ENCODE measurements at places on chromosomes 5 and 9. TPM values are rescaled to one million over a fixed set of nuclear protein-coding genes. Genes with fewer than 3 reads are reported as not detected.

- no peak for DNase-seq
Measured at GRCh38 chr5:138708791-138709190, 44.4 kb upstream of the CTNNA1 start.

Gene COL5A1
- polyA plus RNA-seq, result 116 TPM

DNA sequence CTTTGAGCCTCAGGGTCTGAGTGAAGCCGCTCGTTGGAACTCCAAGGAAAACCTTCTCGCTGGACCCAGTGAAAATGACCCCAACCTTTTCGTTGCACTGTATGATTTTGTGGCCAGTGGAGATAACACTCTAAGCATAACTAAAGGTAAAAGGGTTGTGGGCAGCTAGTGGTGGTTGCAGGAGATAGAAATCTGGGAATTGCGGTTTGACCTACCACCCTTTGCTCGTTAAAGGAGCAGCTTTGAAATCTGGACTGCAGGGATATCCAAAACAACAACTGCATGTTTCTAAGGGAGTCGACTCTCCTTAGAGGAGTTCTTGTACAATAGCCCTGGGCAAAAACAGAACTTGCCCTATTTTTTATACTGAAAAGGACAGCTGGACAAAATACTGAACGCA is 19.0 kb downstream of the ABL1 start:
- DNase-seq, result no peak

- DNase-seq, result no peak
Measured at GRCh38 chr5:180470361-180470760, 23.8 kb upstream of the CNOT6 start.

GRCh38 chr9:35842020-35842745 is 13.2 kb downstream of the TMEM8B start:
- no peak for DNase-seq

Gene ANKRD31
- polyA plus RNA-seq, result 0.43 TPM

Gene PCA3
- 1.3 TPM for polyA plus RNA-seq

DNA sequence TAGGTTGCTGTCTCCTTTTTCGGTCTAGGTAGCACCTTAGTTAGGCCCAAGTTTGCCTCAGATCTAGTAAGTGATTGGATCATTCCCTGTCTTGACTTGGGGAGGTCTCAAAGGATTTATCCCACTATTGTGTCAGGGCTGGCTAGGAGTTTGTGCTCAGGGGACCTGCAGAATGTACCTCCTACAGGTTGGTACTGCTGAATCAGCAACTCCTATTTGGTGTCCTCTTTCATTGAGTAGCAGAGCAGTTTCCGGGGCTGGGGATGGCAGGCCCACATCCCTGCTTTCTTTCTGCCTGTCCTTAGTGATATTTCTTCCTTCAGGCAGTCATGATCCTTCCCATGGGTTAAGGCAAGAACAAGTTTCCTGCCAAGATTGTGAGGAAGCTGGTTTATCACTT is 192.9 kb upstream of the CCNH start:
- DNase-seq, result no peak

GRCh38 chr9:33517373-33517772 is 6.7 kb upstream of the ANKRD18B start:
- no peak for DNase-seq

GRCh38 chr5:141001844-141002604 is 35.7 kb downstream of the PCDHAC2 start:
- DNase-seq, result peak; percentile 14

Gene PLEKHG4B
- polyA plus RNA-seq, result 12.7 TPM

Gene MRRF
- 38.4 TPM for polyA plus RNA-seq

DNA sequence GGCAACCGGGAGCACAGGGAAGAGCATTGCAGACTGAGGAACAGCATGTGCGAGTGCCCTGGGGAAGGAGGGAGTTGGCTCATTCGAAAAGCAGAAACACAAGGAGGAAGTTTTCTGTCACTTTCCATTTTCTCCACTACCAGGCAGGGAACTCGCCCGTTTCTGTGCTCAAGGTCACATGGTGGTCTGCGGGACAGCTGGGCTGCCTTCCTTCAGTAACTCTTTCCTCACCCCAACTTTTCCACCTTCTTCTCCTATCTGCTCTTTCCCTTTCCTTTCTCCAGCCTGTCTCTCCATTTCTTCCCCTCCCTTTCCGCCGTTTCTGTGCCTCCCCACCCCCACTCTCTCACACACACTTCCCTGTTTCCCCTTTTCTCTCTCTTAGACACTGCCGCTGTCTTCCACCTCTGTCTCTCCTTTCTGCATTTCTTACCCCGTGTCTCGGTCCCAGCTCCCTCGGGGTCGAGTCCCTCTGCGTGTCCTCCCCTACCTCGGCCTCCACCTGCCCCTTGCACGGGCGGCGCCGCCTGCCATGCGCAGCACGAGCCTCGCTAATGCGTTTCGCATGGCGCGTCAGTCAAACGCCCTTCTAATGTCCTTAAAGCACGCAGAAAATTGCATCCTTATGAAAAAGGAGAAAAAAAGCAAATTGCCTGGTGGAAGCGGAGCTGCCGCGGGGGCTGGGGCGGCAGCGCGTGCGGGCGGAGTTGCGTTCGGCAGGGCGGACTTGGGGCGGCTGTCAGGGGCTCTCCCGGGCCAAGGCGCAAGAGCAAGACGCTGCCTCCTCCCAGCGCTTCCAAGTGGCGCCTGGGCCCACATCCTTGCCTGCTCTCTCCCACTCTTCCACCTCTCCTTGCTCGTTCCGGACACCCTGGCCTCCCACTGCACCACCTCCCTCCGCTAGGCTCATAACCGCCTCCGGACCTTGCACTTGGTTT is 9.5 kb downstream of the BARX1 start:
- no peak for DNase-seq

- no peak for DNase-seq
Measured at GRCh38 chr9:112316258-112316943, 17.0 kb downstream of the PTBP3 start.

Gene AGGF1
- polyA plus RNA-seq, result 31.3 TPM

- DNase-seq, result no peak
Measured at GRCh38 chr5:73232266-73233041, 59.5 kb downstream of the TMEM174 start.

Gene PLCXD3
- 0.26 TPM for polyA plus RNA-seq

Gene NUTM2F
- polyA plus RNA-seq, result not detected

GRCh38 chr9:135613946-135614805 is 25.2 kb downstream of the GLT6D1 start:
- DNase-seq, result no peak

GRCh38 chr9:132288361-132288760 is 66.4 kb downstream of the SETX start:
- DNase-seq, result no peak

- no peak for DNase-seq
Measured at GRCh38 chr9:86022687-86023266, 76.6 kb downstream of the GOLM1 start.

- DNase-seq, result no peak
Measured at GRCh38 chr9:111726949-111727348, 65.5 kb downstream of the GNG10 start.

DNA sequence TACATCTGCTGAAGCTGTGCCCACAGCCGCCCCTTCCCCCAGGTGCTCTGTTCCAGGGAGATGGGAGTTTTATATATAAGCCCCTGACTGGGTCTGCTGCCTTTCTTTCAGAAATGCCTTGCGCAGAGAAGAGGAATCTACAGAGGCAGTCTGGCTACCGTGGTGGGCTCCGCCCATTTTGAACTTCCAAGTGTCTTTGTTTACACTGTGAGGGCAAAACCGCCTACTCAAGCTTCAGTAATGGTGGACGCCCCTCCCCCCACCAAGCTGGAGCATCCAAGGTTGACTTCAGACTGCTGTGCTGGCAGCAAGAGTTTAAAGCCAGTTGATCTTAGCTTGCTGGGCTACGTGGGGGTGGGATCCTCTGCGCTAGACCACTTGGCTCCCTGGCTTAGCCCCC is 41.3 kb downstream of the RANBP17 start:
- no peak for DNase-seq

DNA sequence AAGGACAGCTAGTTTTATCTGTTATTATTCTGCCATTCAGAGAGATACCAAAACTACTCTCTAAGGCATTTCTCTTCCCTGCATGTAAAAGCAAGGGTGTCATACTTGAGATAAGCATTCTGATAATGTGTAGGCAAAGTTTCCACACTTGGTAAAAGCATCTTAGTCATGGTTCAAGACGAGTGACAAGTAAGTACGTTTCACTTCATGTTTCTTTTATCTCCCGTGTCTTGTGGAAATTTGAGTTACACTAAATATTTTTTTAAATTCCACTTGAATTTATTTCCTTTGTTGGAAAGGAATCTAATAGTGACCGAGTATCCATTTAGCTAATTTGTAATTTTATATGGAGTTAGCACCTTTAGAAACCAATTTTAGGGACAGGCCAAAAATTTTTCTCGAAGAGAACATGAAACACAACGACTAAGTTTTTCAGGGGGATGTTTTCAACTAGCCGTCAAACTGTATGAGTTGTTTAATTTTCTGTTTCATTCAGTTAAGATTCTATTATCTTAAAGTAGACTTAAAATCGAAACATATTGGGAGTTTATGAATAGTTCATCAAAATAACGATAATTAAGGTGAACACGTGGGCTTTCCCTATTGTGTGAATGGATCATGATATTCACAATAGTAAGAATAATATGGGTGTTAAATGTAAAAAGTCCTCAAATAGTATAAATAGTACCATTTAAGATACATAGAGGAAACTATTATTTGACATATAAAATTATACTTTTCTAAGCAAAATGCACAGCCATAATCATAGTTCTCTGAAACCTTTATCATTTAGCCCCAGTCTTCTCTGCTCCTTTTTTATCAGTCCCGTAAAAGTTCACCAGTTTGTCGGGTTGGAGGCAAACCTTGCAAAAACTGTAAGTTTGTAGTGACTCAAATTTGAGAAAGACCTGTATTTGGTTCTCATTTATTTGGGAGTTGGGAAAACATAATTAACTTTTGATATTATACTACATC is 1.6 kb downstream of the RFESD start:
- DNase-seq, result no peak

GRCh38 chr5:131392466-131393095 is 128.7 kb downstream of the CDC42SE2 start:
- no peak for DNase-seq

- DNase-seq, result no peak
Measured at GRCh38 chr9:121073038-121073437, 1.7 kb upstream of the CNTRL start.

Gene PCDHA13
- polyA plus RNA-seq, result not detected

Gene PTGDS
- 52.6 TPM for polyA plus RNA-seq

Gene TNFSF15
- 8.0 TPM for polyA plus RNA-seq

DNA sequence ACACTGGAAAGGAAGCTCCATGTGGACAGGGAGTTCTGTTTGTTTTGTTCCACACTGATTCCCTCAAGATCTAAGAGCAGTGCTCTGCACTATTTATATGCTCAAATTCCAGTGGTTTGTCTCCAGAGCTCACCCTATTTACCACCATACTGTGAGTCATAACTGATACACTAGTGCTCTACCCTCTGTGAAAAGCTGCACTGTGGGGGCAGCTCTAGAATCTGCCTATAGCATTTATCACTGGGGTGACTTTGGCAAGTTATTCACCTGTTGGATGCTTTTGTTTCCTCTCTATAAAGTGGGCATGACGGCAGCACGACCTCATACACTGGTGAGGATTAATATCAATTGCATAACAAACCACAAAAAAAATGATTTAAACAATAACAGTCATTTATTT is 307.8 kb downstream of the NR2F1-AS1 start:
- no peak for DNase-seq

- no peak for DNase-seq
Measured at GRCh38 chr5:56054666-56055065, 59.9 kb upstream of the IL6ST start.

- DNase-seq, result no peak
Measured at GRCh38 chr5:96627792-96628398, 34.3 kb upstream of the CAST start.

DNA sequence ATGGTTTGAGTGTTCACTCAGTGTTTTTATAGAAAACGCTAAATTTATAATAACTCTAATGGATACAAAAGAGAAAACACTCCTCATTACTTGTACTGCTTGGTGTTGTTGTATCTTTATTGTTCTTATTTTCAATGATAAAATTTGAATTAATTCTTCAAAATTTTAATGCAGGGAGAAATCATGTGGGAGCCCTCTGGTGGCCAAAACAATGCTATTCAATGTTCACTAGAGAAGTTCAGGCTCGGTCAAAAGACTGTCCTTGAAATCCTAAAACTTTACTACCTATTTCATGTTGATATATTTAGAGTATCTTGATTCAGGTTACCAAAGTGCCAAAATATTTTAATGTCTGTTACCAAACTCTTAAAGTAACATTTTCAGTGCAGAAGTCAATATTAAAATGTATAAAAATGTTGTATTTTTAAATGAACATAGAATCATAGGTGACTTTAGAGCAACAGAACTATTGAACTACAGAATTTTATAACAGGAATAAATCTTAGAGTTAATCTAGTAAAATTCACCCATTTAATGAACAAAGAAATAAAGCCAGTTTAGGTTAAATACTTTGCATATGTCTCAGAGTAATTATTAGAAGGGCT is 1259.8 kb downstream of the PTPRD start:
- peak; percentile 9 for DNase-seq

DNA sequence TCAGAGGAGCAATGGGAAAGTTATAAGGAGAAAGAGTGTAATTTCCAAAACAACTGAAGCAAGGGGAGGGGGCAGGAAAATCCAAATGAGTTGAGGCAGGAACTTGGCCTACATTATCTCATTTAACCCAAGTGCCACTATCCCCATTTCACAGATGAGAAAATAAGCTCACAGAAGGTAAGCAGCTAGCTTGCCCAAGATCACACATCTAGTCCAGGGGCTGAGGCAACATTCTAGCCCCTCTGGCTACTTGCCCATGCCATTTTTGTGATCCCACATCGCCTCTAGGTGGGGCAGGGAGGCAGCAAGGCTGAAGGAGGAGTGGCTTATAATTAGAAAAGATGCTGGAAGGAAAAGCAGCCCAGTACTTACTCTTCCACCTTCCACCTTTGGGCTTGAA is 2.6 kb upstream of the PSIP1 start:
- no peak for DNase-seq

- no peak for DNase-seq
Measured at GRCh38 chr5:87190687-87191086, 77.0 kb upstream of the RASA1 start.

Gene OTP
- not detected for polyA plus RNA-seq

- no peak for DNase-seq
Measured at GRCh38 chr9:4425319-4426045, 64.8 kb upstream of the SLC1A1 start.

Gene DNAH5
- 1.2 TPM for polyA plus RNA-seq

- DNase-seq, result no peak
Measured at GRCh38 chr5:95590880-95591279, 29.0 kb upstream of the GPR150 start.

- DNase-seq, result no peak
Measured at GRCh38 chr9:134937164-134937555, 19.4 kb upstream of the FCN1 start.

Gene CTSL
- polyA plus RNA-seq, result 148 TPM

GRCh38 chr5:25688156-25688555 is 1043.4 kb upstream of the CDH10 start:
- no peak for DNase-seq

Gene WNT8A
- polyA plus RNA-seq, result 0.25 TPM

GRCh38 chr5:59789894-59790293 is 103.6 kb downstream of the PDE4D start:
- no peak for DNase-seq

GRCh38 chr5:50888751-50889150 is 222.3 kb downstream of the PARP8 start:
- no peak for DNase-seq

Gene PTPDC1
- 14.0 TPM for polyA plus RNA-seq

Gene WWC1
- 77.3 TPM for polyA plus RNA-seq
